ENCODE measurements at places on chromosomes 12 and 14.

DNA sequence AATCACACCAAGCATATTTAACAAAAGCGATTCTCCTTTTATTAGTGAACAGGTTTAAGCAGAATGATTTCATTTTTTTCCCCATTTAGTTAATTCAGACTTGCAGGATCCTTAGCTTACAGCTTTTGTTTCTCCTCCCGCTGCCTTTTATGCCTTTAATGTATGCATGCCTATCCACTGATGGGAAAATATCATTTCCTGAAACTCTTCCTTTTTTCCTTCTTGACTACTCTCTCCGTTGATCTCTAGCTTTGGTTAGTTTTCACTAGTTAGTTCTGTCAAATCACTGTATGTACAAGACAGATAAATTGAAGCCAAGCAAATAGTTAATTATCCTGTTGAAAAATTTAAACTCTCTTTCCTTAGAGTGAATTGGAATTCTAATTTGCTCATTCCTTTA lies 26.3 kb downstream of the NKX2-1 start:
- no peak for DNase-seq

DNA sequence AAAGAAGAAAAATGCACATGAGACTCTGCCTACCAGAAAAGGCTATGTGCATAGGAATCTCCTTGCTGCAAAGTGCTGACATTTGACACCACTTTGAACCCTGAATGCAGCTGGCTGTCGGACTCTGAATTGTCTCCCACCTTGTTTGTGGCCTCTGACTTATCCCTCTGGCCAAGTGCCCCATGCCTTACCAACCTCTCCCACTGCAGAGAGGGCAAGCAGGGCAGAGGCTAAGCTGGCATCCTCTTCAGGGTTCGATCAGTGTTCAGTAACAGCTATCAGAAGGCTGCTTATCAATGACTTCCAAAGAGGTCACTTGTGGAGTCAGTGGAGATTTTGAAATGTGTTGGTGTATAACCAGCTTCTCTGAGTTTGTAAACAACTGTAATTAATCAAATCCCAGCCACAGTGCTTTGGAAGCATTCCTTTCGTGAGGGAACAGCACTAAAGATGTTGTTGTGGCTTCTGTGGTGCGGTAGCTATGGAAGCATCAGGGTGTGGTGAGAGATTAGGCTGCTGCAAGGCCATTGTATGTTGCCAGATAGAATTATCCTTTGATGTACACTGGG lies 22.6 kb upstream of the BMP4 start:
- DNase-seq, result no peak

DNA sequence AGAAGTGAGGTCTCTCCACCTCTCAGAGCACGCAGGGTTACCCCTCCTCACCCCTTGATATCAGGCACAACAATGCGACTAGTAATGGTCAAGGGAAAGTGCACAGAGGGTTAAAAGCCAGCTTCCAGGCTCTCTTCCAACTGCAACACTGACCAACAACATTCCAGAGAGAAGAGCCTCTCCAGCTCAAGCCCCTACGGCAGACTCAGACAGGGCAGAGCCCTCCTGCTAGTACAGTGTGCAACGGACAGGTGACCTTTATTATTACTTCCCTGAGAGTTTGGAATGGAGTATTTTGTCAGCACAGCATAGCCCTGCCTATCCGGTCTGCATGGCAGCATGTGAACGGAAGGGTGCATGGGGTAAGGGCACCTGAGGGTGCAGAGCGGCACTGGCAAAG lies 73.0 kb downstream of the PTPN21 start:
- no peak for DNase-seq

- DNase-seq, result no peak
These were observed 51.4 kb downstream of the ACACB start for GRCh38 chr12:109167781-109168180.

DNA sequence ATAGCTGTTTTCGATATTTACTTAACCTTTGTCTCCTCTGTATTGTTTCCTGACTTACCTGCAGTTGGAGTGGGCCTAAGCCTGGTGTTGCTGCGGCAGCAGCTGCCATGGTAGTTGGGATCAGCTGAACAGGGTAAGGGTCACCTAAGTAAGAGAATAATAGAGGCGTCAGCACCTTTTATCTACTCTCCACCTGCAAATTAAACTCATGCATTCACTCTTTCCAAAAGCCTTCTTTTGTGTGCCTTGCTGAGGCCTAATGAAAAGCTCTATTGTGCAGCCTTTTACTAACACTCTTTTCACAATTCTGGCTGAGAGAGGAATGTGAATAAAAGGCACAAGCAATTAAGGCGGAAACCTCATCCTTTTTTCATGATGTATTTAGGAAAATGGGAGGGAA lies 308.7 kb downstream of the SOX5 start:
- DNase-seq, result no peak

DNA sequence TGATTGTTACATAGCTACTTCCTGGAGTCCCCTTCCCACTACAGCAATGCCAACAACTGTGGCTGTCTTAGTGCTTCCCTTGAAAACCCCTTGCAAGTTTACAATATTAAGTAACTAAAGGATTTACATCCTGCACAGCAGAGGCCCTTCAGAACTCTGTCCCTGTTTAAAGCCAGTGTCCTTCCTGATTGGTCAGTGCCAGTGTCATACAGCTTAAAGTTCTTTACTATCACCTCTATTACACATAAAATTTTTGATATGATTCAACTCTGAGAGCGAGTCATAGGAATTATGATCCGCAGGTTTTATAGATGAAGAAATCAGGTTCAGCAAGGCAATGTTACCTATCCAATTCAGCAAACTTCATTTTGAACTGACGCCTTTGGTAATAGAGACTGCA lies 91.4 kb upstream of the ALX1 start:
- DNase-seq, result no peak

DNA sequence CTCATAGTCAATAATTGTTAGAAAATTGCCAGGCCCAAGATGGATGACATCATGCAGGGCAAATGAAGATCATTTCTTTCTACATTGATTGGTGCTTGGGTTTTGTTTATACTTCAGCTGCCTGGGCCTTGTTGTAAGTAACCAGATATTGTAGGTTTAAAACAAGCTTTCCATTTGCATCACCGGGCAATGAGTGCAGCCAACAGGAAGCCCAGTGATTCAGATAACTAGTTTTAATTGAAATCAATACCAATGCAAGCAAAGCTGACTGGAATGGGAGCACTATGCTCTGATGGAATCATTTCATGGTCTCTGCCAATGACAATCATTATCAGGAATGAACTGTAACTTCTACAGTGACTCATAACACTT lies 279.3 kb downstream of the DUSP6 start:
- DNase-seq, result no peak

- no peak for DNase-seq
These were observed 137.8 kb downstream of the DHRS2 start for GRCh38 chr14:23773981-23774380.

DNA sequence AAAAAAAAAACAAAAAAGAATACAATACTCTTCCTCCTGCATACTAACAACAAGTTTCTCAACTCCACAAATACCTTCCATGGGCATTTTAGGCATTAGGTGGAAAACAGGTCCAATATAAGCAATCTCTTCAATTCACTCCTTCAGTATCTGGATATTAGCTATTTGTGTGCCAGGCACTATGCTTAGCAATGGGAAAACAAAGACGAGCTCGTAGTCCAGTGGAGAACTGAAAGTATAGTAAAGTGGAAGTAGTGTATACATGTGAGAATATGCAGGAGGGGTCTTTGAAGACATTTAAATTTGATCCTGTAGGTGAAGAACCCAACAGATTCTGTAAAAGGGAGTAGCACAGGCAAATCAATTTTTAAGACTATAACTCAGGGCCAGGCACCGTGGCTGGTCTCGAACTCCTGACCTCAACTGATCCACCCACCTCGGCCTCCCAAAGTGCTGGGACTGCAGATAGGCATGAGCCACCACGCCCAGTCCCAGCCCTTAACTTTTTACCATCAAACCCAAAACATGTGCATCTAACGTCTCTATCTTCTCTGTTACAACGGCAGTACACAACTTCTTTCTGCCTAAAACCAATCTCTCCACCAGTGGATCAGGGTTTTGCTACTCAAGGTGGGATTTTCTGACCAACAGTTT lies 10.6 kb downstream of the HECTD1 start:
- no peak for DNase-seq

DNA sequence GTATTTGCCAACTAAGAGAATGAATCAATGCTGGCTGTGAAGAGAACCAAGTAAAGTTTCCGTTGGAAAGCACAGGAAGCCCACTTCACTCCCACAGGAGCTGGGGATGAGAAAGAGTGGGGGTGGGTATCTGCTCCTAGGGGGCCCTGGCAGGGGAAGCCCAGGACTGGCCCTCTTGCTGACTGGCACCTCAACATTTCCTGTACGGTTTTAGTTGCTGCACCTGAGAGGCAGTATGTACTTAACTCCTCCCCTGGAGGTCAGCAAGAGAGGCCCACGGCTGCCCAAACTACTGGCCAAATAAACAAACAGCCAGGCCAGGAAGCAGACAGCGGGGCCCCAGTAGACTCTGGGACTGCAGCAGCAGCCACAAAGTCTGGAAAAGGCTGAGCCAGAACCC lies 33.8 kb upstream of the VWF start:
- DNase-seq, result no peak

DNA sequence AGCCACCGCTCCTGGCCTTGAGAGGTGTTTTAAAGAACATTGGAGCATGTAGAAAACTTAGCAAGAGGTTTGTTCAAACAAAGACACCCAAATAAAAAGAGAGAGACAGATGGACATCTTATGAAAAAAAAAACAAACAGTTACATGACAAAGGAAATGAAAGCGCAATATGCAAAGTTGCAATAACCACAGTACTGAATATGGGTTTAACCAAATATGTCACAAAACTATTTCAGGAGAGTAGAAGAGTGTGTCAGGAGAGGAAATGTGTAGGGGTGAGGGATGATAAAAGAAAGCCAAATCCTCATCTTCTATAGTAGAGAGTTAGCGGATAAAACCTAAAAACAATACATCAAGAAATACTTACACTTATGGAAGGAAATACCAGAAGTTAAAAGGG lies 98.4 kb downstream of the GTF2A1 start:
- peak; percentile 47 for DNase-seq

DNA sequence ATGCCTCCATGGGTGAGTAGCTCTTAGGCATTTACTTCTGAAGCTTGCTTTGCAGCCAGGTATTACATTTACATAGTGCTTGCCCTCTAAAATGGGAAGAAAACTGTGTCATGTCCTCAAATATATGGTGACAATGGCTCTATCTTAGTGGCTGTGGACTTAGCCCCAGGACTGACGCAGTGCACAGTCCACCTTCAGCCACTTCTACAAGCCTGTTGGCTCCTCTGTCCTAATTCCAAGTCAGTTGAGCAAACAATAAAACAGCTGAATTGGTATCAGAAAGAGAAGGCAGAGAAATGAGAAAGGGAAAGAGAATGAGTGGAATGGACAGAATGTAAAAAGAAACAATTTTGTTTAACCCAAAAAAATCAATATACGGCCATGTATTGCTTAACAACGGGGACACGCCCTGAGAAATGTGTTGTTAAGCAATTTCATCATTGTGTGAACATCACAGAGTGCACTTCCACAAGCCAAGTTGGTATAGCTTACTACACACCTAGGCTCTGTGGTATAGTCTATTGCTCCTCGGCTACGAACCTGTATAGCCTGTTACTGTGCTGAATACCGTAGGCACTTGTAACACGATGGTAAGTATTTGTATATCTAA lies 93.5 kb downstream of the GRIN2B start:
- no peak for DNase-seq

GRCh38 chr12:2053691-2054090 lies 904 bp downstream of the CACNA1C start:
- DNase-seq, result no peak

DNA sequence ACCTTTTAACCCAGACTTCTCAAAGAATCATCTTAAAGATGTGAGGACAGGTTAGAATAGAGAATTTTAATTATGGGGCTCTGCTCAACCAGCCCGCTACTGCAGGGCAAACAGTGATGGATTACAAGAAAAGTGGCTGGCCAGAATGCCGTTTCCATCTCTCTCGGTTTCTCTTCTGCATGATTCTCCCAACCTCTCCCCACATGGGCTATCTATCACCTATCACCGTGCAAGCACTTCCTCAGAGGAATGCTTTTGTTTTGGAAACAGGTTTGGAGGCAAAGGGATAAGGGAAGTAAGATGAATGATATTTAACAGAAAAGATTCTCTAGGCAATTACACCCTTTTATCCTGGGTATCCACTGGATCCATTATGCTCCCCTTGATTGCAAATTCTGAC lies 37.4 kb upstream of the PHC1 start:
- no peak for DNase-seq

DNA sequence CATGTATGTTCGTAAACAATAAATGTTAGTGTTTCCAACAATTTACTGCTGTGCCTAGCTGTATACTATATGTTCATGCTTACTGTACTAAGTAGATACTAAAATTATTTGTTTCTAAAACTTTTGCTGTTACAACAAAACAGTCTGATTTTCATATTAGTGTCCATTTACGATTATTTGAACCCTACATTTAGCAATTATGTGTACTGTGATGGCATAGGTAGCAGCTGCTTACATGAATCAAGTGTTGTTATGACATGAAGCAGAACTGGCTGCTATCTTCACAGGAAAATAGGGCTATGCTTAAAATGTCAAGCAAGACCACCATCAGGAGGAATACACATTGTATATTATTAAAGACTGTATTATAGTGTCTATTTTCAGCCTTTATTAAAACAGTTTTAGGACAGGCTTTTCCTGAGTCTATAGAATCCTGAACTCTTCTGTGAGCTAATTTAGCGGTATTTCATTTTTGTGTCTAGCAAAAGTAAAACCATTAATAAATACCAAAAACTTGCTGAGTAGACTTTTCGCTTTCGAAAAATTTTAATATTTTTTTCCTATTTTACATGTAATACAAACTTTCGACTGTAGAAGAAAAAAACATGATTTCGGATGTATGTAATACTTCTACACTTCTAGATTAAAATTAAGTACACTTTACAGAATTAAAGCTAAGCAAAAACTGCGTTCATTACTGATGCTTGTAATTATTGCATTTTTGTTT lies 1.1 kb upstream of the WDR89 start:
- no peak for DNase-seq

DNA sequence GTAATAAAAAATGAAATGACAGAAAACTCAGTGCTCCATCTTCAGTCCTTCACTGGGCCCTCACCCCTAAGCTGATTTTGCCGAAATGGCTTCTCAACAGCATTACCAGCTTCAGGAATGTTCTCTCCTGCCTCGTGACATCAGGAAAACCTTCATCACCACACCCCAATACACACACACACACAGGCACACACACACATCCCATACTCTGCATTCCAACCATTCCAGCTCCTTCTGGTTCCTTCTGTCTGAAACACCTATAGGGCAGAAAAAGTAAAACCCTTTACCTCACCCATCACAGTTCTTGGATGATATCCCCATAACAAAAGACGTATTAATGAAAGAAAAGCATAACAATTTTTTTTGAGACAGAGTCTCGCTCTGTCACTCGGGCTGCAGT lies 75.9 kb downstream of the CCDC60 start:
- DNase-seq, result no peak

- DNase-seq, result no peak
These were observed 57.0 kb upstream of the FBRSL1 start for GRCh38 chr12:132432721-132433577.

GRCh38 chr14:48417715-48418500 lies 742.5 kb upstream of the MDGA2 start:
- DNase-seq, result no peak
